Dorsolateral prefrontal cortex (tissue), 122 donors: ENCODE measurements at places on chromosomes 2 and 18. TPM values are rescaled to one million over a fixed set of nuclear protein-coding genes. Genes with fewer than 3 reads are reported as not detected.

Gene LOXHD1
- total RNA-seq = 1.1 TPM

Gene TUBA4A
- 242 TPM for total RNA-seq

Gene FSIP2
- total RNA-seq = 1.6 TPM

Gene SERPINB12
- not detected for total RNA-seq

Gene SLC30A3
- 60.5 TPM for total RNA-seq

Gene BABAM2
- 64.9 TPM for total RNA-seq

Gene KYNU
- total RNA-seq = 1.4 TPM

Gene NAT8
- not detected for total RNA-seq

Gene PSMA8
- not detected for total RNA-seq

Gene PDK1
- total RNA-seq = 27.4 TPM

Gene LCT
- total RNA-seq = not detected

Gene SCYGR4
- not detected for total RNA-seq

Gene TRIM43
- total RNA-seq = not detected

Gene HOXD9
- not detected for total RNA-seq

Gene IL1F10
- not detected for total RNA-seq

Gene GALNT14
- total RNA-seq = 15.0 TPM
